COLO829 (cell line): ENCODE measurements at places on chromosomes 4 and X.

- no peak for DNase-seq
Observed at GRCh38 chr4:38570647-38571276, 93.2 kb upstream of the KLF3 start.

DNA sequence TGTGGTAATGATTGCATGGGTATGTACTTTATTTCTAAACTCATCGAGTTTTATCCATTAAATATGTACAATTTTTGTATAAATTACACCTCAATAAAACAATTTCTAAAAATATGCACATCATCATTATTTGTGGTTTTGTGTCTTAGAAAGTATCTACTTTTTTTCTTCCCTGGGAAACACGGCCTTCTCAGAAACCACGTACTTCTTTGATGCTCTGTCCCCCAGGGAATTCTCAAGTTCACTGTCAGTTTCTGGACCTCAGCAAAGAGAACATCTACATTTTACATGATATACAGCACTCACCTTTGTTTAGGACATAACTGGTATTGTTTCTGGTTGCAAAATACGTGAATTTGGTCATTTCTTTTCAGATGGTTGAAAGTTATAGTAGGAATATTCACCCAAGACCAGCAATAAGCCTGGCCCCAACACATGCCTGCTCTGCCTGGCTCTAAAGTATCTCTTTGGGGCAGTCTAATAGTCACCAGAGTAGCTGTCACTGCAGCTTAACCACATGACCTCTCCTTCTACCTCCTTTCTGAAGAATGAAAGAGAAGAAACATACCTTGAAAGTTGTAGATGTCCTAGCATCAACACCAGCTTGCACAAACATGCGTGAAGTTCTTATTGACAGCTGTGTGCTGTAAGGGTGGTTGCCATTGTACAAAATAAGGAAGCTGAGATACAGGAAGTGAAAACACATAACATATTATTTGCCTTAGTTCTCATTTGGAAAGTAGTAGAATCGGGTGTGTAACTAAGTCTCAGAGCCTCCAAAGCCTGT is 48.4 kb upstream of the SPANXN4 start:
- DNase-seq: no peak

GRCh38 chr4:110527156-110527555 is 51.2 kb downstream of the ENPEP start:
- DNase-seq: no peak

GRCh38 chr4:151760002-151760401 is 805 bp downstream of the GATB start:
- DNase-seq: no peak

DNA sequence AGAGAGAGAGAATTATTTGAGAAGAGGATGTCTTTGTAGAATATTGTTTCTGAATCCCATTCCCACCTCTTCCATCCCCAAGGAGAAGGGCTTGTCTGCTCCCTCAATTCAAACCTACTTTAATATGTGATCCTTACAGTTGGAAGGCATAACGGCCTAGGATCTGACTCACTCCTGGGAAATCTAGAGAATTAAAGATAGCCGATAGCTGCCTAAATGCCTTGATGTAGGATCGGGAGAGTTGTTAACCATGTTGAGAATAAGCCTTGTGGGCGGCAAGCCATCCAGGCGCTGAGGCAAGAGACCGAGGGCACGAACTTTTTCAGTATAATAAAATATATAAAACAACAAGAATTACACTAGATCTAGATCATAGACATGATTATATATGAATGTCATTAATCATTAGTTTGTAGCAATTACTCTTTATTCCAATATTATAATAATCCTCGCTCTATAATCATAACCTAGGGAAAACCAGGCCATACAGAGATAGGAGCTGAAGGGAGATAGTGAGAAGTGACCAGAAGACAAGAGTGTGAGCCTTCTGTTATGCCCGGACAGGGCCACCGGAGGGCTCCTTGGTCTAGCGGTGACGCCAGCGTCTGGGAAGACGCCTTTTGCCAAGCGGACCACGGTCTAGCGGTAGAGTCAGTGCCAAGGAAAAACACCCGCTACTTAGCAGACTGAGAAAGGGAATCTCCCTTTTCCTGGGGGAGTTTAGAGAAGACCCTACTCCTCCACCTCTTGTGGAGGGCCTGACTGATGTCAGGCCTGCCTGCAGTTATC is 13.5 kb downstream of the EMCN start:
- no peak for DNase-seq

DNA sequence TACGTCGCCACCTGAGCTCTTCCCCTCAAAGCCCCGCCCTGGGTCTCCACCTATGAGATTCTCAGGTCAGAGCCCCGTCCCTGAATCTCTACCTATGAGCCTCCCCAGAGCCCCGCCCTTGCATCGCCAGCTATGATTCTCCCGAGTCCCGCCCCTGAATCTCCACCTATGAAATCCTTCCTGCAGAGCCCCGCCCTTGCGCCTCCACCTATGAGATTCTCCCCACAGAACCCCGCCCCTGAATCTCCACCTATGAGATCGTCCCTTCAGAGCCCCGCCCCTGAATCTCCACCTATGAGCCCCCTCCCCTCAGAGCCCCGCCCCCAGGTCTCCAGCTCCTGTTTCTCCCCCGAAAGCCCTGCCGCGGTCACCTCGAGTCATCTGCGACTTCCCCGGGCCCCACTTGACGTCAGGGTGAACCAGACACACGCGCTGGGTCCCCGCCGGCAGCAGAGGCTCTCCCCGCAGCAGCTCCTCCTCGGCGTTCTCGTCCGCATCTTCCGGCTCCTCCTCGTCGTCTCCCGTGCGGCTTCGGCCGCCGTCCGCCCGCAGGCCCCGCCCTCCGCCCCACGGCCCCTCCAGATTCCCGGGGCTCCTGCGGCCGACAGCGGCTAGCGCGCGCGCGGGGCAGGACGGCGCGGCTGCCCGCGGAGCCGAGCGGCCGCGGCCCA is 393 bp downstream of the GTPBP6 start:
- peak; percentile 92 for DNase-seq

DNA sequence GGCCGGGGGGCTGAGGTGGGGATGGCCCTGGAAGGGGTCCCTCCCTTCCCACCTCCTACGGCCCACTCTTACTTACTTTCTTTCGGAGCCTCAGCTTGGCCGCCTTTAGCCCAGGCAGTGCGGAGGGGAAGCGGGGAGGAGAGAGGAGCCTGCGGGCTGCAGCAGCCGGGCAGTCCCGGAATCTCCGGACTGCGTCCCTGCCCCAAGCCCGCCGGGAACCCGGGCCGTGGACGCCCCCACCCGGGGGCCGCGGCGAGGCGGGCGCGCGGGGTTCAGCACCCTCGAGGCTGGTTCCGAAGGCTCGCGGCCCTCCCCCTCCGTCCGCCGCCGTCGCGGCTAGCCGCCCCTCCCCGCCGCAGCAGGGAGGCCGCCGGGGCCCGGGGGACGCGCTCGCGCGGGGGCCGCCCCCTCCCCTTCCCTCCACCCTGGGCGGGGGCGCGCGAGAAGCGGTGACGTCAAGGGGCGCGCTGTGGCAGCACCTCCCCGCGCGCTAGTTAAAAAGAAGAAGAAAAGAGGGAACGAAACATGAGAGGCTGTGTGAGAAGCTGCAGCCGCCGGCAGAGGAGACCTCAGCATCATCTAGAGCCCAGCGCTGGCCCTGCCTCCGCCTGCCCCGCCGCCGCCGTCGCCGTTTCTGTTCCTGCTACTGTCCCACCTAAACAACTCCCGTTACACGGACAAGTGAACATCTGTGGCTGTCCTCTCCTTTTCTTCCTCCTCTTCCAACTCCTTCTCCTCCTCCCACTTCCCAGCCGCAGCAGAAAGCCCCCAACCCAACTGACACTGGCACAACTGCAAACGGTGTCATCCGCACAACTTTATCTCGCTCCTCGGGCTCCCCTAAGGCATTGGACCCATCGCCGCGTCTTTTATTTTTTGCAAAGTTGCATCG is at the start of gene HHIP:
Gene HHIP (plus strand): TSS at position 526 of the 892 bp plus-strand sequence. CDS start 520 bp downstream, outside the sequence.
- DNase-seq: no peak

- DNase-seq: no peak
Observed at GRCh38 chr4:165489786-165490185, 111.0 kb downstream of the CPE start.
